ENCODE measurements at places on chromosomes 5 and 9.
A peak's percentile ranks its signal among the peaks of the same experiment; 100 is the strongest.

DNA sequence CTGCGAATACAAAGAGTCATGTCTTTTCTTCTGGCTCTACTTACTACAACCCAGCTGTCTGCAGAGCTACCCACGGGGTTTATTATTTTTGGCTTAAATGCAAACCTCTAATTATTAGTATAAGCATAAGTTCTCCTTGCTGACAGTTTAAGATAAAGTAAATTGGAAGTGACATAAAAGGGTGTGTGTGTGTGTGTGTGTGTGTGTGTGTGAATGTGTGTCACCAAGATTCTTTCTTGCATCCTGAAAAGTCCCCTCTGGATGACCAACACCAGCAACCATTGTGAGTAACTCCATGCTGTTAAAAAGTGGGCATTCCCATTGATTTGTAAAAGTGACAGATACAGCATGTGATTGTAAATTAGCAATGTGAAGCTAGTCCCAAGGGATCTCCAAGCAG is 803.8 kb upstream of the ZNF608 start:
- DNase-seq = no peak

GRCh38 chr5:89401659-89402058 is 518.7 kb upstream of the MEF2C start:
- no peak for DNase-seq

DNA sequence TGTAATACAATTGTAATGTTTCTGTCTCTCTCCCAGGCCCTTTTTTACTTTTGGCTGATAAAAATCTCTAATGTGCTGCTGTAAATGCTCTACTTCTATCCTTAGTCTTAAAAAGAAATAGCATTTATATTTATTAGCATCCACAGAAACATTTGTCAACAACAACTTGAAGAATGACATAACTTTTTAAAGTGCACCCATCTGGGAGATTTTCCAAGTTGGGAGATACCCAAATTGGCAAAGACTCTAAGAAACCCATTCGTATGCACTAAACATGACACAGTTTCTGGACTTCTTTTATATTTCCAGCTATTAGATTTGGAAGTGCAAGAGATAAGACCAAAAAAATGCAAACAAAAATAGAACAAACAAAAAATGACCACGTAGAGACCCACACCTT is 2287.4 kb upstream of the WWC1 start:
- no peak for DNase-seq

DNA sequence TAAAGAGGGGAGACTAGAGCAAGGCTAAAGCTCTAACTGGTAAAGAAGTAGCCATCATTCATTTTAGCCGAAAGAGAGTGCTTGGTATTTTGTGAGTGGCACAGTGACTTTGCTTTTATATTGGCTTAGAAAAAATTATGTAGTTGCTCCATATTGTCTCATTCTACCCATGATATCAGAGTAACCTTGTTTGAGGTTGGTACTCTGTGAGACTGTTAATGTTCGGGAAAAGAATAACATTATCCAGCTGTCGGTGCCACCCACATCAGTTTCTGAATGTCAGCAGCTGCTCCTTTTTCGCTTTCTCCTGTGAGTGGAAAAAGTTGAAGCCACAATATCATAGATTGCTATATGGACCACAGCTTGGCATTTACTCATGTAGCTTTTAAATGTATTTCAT is 376.4 kb upstream of the KCNN2 start:
- DNase-seq = no peak

DNA sequence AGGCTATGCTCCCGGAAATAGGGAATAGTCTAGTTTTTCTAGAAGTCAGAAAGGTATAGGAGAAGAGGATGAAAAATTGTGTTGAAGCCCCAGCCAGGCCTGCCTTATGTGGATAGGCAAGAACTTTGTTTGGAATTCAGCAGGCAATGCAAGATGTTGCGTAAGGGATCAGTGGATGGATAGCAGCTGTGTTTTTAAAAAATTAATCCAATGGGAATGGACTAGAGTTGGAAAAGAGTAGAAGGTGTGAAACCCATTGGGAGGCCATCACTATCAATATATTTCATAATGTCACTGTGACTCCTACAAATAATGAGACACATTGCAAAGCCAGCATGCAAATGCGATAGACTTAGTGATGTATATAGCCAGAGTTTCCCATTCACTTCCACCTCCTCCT is 281.9 kb downstream of the MARCHF11 start:
- no peak for DNase-seq

GRCh38 chr9:90909225-90909624 is 107.6 kb downstream of the SYK start:
- DNase-seq = no peak

GRCh38 chr9:129497005-129497812 is 123.7 kb downstream of the C9orf50 start:
- DNase-seq = peak; percentile 68

DNA sequence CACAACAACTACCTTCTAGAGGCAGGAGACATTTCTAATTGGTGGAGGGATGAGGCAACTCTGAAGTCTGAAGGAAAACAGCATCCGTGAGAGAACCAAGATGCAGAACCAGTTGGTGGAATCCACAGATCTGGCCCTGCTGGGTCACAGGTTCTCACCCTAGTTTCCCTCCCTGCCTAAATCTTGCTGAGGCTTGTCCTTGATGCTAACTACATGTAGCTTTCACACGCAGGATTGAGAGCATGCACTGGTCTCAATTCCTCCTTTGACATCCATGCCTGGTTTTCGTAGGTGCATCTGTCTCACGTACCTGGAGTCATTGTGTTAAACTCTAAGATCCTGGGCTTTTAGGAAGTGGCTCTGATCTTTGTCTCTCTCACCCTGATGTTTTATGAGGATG is 9.7 kb upstream of the F2RL1 start:
- no peak for DNase-seq

GRCh38 chr5:67799732-67800234 is 415.8 kb upstream of the PIK3R1 start:
- no peak for DNase-seq

GRCh38 chr9:22141908-22142307 is 132.8 kb upstream of the CDKN2B start:
- no peak for DNase-seq

- DNase-seq = no peak
Measured at GRCh38 chr9:114691046-114691955, 9.3 kb upstream of the TEX48 start.

- DNase-seq = no peak
Measured at GRCh38 chr5:40367255-40367654, 312.5 kb upstream of the PTGER4 start.

DNA sequence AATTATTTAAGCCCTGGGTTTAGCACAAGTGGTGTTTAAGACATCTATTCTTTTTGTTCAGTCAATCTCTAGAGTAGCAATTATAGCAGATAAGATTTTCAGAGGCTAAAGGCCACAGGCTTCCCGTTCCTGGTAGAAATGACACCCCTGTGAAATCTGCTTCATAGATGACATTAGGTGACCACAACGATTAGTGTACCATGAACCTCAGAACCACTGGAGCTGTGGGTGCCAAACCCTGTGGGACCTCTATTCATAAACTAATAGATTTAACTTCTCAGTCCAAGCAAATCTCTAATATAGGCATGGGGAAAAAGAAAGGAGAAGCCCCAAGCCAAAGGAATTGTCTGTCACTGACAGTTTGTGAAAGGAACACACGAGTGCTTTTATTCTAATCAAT is 207.4 kb downstream of the ARRDC3 start:
- no peak for DNase-seq

DNA sequence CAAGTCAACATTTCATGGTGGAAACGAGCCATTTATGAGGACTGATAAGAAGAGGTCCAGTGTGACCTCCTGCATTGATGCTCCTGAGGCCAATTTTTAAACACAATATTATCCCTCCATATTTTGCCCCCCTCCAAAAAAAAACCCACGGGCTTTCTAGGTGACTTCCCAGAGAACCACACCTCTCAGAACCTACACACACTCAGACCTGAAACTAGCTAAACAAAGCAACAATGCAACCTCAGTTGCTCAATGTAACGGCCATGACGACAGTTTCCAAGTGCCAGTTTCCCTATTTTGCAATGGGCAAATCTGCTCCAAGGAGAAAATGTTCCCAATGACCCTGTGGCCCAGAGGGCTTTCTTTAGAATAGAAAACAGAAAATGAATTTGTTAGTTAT is 3.5 kb downstream of the NRG2 start:
- DNase-seq = no peak

DNA sequence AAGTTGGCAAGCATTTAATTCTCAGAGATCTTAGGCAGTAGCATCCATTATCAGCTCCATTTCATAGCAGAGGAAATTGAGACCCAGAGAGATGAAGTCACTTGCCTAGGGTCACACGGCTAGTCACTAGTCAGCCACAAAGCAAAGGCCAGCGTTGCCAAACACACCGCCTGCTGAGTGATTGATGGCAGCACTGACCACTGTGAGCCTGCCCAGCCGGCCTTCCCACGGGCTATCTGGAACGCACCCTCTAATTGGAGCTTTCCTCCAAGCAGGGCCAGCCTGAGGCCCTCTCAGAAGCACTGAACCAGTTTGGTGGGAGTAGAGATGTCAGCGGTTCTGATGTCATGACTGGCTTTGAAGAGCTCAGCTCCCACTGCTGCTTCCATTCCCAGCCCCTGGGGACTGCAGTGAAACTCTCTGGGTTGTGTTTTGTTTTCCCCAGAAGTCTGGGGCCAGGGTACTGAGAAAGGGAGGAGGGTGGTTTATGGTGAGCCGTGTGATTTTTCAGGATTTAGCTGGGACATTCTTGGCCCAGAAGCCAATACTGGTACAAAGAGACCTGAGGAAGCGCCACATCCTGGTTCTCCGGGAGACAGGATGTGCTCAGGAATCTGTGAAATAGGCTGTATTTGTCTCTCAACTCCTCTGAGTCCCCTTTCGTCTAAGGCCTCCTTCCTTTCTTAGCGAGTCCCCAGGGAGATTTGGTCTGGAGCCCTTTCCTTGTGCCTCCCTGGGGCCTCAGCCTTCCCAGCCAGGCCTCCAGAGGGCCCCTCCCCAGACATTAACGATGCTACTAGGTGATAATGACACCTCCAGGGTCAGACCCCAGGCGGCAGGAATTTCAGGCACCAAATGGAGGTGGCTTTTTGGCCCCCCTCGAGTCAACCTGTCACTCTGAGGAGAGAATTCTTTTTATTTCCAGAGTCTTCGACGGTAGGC is 44.5 kb downstream of the SPRY4 start:
- no peak for DNase-seq

DNA sequence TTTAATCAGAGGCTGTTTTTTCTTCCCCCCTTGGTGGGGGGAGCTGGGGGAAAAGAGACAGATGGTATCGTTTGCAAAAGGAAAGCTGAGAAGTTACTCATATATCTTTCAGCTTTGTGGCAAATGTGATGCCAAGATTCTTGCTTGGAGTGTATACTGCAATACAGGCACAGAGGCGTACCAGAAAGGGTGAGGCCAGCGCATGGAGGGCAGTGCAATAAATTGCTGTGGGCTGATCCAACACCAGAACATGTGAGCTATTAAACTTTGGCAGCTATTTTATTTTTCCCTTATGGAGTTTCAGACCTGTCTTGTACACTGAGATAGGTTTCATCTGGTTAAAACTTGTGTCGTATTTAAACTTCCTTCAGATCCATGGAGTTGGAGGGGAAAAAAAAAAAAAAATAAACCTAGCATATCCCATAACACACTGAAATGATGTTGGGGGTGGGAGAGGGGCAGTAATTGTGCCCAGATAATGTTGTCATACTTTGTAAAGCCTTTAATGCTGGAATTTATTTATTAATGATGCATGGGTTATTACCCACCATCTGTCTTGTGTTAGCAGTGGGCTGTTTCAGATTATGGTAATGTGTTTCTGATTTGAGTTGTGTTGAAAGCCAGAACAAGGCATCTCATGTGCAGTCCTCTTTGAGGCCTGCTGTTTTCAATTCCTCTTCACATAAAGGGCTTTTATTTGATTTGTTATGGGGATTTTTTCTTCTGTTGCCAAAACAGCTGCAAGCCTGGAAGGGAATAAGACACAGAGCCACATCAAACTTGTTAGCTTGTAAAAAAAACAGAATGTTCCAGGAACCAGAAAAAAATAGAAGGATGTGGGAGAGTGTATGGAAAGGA is 891.3 kb downstream of the TLE1 start:
- DNase-seq = peak; percentile 17

- DNase-seq = no peak
Measured at GRCh38 chr9:114921171-114921570, 9.2 kb downstream of the TNFSF8 start.

DNA sequence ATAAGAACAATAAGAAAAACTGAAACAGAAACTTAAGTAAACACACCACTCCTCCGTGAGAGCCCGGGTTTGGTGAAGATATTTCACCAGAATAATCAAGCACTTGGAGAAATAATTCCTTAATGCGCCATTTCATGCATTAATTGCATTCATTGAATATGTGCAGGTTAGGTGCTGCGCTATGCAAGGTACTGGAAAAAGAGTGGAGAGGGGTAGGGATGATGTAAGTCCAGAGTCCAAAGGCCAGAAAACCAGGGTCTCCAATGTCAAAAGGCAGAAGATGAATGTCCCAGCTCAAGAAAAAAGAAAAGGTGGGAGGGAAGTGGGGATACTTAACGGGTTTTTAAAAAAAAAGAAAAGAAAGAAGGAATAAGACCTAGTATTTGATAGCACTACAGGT is 669 bp upstream of the ZFP37 start:
- no peak for DNase-seq

DNA sequence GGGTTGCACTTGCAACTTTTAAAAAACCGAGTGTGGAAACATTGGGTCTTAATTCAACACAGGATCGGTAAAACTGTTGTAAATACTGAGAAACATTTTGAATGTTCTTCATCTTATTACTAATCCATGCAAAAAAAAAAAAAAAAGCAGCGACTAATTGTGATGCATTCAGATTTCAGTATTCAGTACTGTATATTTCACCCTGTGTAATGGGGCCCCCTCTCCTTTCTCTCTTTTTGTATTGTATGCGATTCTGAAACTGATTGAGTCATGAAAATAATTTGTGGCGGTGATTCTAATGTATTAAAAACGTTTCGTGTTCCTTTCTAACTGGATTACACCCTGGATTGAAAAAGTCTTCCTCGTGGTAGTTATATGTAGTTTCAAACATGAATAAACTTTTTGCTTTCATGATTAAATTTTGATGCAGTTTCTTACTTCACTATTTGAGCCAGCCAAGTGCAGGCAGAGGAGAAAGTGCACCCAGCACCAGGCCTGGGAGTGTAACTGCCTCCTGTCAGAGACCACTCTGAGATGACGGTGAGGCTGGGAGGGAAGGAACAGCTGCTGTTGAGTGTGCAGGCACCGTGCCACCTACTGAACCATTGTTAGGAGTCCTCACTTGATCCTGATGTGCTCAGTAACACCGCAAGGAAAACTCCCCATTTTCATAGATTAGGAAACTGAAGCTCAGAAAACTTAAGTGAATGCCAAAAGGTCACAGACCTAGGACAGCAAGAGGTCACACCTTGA is 220.0 kb downstream of the PBX3 start:
- DNase-seq = peak; percentile 65

- DNase-seq = no peak
Measured at GRCh38 chr9:37729499-37729898, 24.1 kb upstream of the TRMT10B start.

DNA sequence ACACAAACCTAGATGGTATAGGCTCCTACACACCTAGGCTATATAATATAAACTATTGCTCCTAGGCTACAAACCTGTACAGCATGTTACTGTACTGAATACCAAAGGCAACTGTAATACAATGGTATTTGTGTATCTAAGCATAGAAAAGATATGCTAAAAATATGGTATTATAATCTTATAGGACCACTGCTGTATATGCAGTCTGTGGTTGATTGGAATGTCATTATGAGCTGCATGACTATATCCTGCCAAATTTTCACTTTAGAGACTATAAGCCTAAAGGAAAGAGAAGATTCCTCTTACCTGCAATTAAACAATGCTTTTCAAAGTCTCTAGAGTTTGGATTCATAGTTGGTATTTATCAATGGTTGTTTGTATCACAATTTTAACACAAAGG is 24.7 kb upstream of the ACOT12 start:
- no peak for DNase-seq

- no peak for DNase-seq
Measured at GRCh38 chr9:127011772-127012171, 97.2 kb downstream of the RALGPS1 start.

All from NCI-H1092 (cell line).